ENCODE measurements at places on chromosomes 2 and 18.
A peak's percentile ranks its signal among the peaks of the same experiment; 100 is the strongest.

GRCh38 chr2:240333985-240334384 lies 101.5 kb upstream of the GPC1 start:
- no peak for DNase-seq

- DNase-seq, result no peak
Observed at GRCh38 chr2:107323946-107324565, 438.1 kb upstream of the ST6GAL2 start.

- DNase-seq, result no peak
Observed at GRCh38 chr2:188367164-188367563, 75.5 kb downstream of the GULP1 start.

DNA sequence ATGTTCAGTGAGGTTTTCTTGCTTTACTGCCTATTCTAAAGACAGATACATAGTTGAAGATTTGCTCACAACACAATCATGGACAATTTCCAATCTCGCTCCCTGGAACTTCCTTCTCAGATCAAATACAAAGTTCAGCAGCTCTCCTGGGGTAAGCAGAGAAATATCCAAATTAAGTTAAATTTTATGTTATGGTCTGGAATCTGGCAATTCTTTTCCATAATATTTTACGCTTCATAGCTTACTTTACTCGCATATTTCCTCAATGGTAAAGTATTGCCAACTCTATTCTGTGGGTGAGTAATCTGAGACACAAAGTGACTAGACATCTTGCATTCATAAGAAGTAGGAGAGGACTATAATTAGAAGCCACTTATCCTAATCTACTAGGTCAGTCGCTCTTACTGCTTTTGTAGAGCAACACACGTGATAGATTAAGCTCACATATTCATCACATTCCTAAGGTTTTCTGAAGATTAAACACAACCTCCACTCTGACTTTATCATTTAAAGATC lies 529.4 kb downstream of the CCDC85A start:
- no peak for DNase-seq

DNA sequence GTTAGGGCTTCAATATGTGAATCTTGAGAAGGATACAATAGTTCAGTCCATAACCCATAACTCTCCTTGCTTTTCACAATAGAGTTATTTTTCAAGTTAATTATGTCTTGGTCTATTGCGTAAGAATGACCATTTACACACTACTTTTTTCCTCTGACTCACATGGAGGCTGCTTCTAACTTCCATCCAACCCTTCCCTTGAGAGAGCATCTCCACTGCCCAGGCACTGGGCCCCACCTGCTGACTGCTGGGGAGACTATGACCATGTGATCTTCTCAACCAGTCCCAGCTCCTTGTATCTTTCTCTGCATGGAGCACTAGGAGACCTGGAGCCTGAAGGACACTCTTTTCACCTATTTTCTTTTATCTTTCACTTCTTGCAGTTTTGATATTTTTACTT lies 251.5 kb downstream of the GPD2 start:
- DNase-seq, result no peak

GRCh38 chr2:224098481-224099230 lies 59.6 kb upstream of the SERPINE2 start:
- DNase-seq, result no peak

GRCh38 chr2:1132328-1132969 lies 181.8 kb downstream of the SNTG2 start:
- peak; percentile 9 for DNase-seq

DNA sequence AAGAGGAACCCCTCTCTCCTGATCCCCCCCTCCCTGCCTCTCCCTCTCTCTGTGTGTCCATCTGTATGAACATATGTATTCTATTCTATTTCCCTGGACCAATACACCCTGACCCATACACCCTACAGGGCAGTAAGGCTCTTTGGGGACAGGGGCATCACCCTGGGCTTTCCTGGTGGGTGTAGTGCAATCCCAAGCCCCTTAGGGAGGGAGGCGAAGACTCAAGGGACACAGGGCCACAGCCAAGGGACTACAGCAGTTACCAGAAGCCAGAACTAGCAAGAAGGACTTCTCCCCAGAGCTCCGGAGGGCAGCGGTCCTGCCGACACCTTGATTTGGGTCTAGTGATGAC lies 214.2 kb upstream of the RAB6C start:
- no peak for DNase-seq

DNA sequence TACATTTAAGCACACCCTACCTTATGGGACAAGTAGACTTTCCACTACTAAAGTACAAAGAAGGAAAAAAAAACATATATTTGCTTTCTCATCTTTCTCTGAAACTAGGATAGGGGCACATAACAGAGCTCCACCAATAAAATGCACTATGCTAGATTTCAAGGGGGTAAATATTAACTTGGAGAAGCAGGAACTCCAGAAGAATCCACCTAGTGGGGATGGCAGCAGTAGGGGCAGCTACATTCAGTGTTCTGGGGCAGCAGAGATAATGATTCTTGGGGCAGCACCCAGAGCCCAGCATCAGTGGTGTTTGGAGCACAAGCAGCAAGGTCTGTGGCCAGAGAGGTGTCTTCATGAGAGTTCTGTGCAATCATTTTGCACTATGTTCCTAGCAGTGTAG lies 64.7 kb downstream of the DTNB start:
- no peak for DNase-seq

GRCh38 chr2:180238729-180239128 lies 231.6 kb upstream of the CWC22 start:
- DNase-seq, result no peak

- DNase-seq, result no peak
Observed at GRCh38 chr2:65344689-65345088, 87.7 kb downstream of the SPRED2 start.

GRCh38 chr2:58046335-58046584 lies 346 bp upstream of the VRK2 start:
- DNase-seq, result no peak

DNA sequence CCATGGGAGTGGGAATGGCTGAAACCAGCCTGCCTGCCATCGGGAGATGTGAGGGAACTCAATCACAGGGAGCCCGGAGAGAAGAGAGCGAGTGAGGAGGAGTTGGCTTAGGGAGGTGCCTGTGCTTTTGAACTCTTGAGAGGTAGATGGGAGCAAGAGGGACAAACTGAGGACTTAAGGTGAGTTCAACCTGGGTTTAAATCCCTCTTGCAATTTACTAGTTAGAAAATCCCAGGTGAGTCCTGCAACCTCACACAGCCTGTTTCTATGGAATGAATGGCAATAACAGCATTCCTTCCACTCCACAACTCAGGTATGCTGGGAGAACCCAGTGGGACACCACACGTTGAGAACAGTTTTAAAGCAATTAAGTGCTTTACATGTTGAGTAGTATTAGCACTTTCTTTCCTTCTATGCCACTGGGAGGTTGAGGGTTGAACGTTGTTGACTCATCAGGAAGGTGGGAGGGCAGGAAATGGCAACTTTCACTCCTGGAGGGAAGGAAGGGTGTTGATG lies 57.3 kb downstream of the VIT start:
- DNase-seq, result no peak

DNA sequence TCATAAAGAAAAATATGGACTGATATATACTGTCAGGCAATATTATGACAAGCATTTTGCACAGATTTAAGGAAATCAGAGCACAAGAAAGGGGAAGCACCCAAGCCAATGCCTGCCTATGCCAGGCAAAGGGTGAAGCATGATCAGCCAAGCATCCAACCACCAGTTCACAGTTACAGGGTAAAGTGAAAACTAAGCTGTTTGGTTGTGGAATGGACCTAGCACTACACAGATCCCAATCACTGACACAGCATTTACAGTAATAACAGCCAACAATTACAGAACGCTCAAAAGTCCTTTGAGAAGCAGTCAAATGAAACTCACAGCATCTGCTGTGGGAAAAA lies 90.3 kb downstream of the SP3 start:
- no peak for DNase-seq

GRCh38 chr2:237059155-237059875 lies 26.4 kb upstream of the COPS8 start:
- DNase-seq, result no peak

GRCh38 chr2:221330436-221330835 lies 241.7 kb downstream of the EPHA4 start:
- DNase-seq, result no peak

- peak; percentile 13 for DNase-seq
Observed at GRCh38 chr2:675982-676646, 1.1 kb downstream of the TMEM18 start.

DNA sequence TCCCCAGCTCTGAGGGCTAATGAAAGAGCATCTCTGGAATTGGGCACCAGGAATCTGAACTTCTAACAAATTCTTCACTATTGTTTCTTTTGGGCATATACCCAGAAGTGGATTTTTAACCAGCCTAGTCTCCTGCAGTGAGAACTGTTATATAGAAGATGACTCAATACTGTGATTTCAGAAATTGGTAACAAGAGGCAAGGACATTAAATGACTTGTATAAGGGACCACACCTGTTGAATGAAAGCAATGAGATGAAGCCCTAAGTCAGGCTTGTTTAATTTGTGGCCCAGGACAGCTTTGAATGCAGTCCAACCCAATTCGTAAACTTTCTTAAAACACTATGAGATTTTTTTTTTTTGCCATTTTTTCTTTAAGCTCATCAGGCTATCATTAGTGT lies 57.9 kb downstream of the EPC2 start:
- DNase-seq, result no peak

DNA sequence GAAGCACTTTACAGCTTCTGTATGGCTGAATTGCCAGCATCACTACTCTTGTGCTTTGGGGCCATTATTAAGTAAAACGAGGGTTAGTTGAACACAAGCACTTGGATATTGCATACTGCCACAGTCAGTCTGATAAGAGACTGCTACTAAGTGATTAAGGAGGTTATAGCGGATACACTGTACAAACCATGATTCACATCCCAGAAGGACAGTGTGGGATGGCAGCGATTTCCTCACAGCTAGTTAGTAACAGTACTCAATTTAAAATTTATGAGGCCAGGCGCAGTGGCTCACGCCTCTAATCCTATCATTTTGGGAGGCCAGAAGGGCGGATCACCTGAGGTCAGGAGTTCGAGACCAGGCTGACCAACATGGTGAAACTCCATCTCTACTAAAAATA lies 2.6 kb upstream of the BMPR2 start:
- DNase-seq, result no peak

- no peak for DNase-seq
Observed at GRCh38 chr2:236938126-236938525, 147.6 kb upstream of the COPS8 start.

DNA sequence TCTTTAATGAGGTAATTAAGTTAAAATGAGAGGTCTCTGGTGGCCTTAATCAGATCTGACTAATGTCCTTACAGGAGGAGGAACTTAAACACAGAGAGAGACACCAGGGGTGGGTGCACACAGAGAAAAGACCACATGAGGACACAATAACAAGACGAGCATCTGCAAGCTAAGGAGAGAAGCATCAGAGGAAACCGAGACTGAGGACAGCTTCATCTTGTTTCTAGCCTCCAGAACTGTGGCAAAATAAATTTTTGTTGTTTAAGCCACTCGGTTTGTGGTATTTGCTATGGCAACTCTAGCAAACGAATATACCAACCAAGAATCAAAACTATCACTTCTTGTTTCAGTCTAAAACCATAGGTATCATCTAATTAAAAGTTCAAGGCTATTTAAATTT lies 400.1 kb downstream of the PID1 start:
- DNase-seq, result no peak

DNA sequence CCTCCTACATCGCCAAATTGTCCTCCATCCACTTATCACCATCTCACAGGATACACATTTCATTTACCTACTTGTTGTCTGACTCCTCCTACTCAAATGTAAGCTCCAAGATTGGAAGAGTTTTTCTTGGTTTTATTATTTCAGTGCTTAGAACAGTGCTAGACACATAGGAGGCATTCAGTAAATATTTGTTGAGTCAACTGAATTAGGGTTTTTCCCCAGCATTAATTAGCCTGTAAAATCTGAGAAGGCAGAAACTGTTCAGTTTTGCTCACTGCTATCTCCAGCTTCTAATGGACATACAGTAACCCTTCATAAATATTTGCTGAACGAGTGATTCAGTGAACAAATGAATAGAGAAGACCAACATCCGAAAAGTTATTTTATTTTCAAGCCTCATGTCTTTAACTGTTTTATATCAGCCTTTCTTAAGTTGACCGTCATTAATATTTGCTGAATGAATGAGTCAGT lies 800 bp downstream of the TTC21B start:
- no peak for DNase-seq

- DNase-seq, result no peak
Observed at GRCh38 chr18:12921178-12921577, 26.6 kb upstream of the SEH1L start.

- no peak for DNase-seq
Observed at GRCh38 chr2:26720322-26721114, 28.0 kb downstream of the KCNK3 start.

GRCh38 chr2:231752061-231752460 lies 29.0 kb downstream of the PDE6D start:
- no peak for DNase-seq

- no peak for DNase-seq
Observed at GRCh38 chr18:48889981-48890762, 60.6 kb downstream of the SMAD7 start.

- DNase-seq, result no peak
Observed at GRCh38 chr18:74217476-74218143, 69.3 kb downstream of the TIMM21 start.
